GM23248 (cell line): ENCODE measurements at places on chromosomes 3 and 15.

- DNase-seq: peak; percentile 98
Measured at GRCh38 chr15:39404767-39405181, 176.1 kb upstream of the THBS1 start.

GRCh38 chr15:96804754-96805153 lies 474.3 kb downstream of the NR2F2 start:
- DNase-seq: no peak

DNA sequence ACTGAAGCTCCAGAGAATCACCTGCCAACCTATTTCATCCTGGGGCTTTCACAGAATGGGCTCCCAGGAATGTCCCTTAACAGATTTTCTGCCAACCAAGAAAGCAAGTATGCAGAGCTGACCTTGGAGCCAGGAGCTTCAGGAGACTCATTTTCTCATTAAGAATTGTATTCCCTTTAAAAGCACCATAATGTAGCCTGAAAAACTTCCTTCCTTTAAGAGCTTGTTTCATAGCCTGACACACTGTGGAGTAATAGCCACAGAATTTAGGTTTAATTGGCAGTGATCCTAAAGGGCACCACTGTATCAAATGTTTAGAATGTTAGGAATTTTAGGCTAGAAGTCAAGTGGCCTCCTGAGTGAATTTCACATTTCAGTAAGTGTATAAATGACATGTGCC lies 309.8 kb downstream of the GBE1 start:
- peak; percentile 55 for DNase-seq

- DNase-seq: no peak
Measured at GRCh38 chr3:28947751-28948150, 333.1 kb upstream of the RBMS3 start.

- DNase-seq: no peak
Measured at GRCh38 chr3:4517643-4518311, 24.6 kb downstream of the ITPR1 start.

- DNase-seq: peak; percentile 41
Measured at GRCh38 chr3:11435440-11436165, 163.4 kb downstream of the ATG7 start.

DNA sequence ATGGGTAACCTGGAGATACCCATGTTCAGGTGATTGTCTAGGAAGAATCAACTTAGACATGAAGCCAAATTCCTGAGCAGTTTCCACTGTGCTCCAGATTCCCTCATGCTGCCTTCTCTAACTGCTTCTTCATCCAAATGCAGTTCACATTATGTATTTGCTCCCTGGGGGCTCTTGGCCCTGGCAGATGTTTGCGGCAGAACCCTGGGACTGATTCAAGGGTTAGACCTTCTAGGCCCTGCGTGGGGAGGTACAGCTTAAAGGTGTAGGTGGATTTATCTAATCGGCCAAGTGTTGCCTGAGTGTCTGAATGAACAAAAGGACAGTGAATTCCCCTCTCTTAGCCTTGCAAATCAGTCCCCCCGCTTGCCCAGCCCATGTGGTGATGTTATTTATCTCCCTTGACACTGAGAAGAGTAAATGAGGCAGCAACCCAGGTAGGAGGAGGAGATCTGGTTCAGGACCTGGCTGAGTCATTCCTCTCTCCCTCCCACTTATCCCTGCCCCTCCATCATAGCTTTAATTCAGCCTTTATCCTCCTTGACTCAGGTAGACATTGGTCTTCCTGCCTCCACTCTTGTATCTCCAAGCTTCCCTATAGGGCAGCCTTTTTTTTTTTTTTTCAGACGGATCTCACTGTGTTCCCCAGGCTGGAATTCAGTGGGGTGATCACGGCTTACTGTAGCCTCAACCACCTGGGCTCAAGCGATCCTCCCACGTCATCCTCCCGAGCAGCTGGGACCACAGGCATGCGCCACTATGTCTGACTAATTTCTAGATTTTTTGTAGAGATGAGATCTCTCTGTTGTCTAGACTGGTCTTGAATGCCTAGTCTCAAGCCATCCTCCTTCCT lies 54.8 kb downstream of the MAGEF1 start:
- DNase-seq: peak; percentile 32
